ENCODE measurements at places on chromosomes 12 and 14. TPM values are rescaled to one million over a fixed set of nuclear protein-coding genes. Genes with fewer than 3 reads are reported as not detected.

DNA sequence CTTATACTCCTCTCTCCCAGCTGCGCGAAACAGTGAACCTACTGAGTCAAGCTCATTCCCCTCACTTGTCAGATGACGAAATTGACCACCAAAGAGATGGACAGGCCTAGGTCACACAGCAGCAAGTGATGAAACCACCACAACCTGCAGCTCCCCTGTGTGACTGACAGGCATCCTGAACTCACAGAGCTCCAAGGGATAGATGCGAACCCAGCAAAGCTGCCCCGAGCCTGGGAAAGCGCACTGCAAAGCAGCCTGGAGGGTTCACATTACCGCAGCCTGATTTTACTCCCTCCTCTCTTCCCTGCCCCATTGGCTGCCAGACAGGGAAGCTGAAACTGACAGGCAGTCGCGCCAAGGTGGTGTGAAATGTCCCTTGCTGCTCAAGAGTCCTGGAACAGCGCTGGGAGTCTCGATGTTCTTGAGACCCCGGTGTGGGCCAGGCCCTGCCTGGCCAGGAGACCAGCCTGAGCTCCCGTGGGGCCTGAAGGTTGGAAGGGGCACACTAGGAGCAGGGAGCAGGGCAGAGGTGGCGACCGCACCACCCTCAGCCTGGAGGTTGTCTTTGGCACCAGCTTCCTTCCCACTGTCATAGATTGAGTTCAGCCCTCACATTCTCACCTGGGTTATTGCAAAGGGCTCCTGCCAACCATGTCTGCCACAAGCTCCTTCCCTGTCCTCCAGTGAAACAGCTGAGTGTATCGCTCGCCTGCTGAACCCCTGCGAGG is 36.3 kb downstream of the SNRNP35 start:
- H3K27ac ChIP-seq = no peak overlapping the region
- H3K36me3 ChIP-seq = no peaks in the 10 kb centered on the region
- H3K27me3 ChIP-seq = no peaks in the 10 kb centered on the region
- DNase-seq = no peak

SLCO1B1 gene
- polyA plus RNA-seq = not detected

CLEC4C gene
- polyA plus RNA-seq = 0.32 TPM

CLEC6A gene
- not detected for polyA plus RNA-seq

DNA sequence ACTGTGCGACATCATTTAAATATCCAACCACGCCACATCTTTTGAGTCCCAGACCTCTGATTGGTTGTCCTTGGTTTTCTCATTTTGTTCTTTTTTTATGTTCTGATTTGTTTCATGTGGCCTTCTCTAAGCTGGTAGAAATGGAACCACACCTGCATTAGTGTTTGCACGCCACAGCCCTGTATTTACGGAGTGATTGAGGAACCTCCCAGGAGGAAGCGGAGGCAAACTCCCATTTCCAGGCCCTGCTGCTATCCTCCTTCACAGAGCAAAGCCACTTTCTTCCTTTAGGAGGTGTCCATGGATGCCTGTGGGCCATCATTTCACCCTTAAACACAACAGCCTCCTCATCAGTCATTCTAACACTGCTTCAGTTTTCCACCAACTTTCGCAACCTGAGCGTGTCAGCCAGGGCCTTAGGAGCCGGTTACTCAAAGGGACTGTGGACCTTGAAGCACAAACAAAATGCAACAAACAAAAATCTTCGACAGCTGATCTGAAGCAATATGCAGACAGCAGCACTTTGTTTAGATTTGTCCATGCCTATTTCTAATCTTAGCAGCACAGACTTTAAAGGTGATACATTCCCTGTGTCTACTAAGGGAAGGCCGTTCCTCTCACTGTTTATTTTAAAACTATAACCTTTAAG is 1258.1 kb upstream of the TMEM132C start:
- no peaks in the 10 kb centered on the region for H3K36me3 ChIP-seq
- H3K4me3 ChIP-seq = no peak overlapping the region
- no peak for DNase-seq
- no peak overlapping the region for H3K27ac ChIP-seq
- H3K4me1 ChIP-seq = no peaks in the 10 kb centered on the region
- H3K27me3 ChIP-seq = no peaks in the 10 kb centered on the region

OVCH1 gene
- polyA plus RNA-seq = 0.04 TPM

All from left lung (tissue), 14 donors.